ENCODE measurements at places on chromosomes 13 and 19.

DNA sequence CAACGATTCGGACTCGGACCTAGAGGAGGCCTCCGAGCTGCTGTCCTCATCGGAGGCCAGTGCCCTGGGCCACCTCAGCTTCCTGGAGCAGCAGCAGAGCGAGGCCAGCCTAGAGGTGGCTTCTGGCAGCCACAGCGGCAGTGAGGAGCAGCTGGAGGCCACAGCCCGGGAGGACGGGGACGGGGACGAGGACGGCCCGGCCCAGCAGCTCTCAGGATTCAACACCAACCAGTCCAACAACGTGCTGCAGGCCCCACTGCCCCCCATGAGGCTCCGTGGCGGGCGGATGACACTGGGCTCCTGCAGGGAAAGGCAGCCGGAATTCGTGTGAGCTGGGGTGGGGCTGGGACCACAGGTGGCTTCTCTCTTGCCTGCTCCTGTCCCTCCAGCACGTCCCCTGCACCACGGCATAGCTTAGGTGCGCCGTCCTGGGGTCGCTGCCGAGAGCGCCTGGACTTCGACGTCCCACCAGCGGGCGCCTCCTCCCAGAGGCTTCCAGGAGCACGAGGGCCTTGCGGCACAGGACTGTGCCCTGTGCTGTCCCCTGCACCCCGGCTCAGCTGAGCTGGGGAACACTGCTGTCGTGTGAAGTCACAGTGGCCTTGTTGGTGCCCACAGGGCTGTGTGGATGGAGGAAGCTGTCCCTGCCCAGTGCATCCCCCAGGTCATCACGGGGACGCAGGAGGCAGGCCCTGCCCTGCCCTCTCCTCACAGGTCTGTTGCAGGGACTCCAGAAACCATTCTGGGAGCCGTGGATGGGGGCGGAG is 9.3 kb downstream of the POLR2E start:
- DNase-seq = no peak

DNA sequence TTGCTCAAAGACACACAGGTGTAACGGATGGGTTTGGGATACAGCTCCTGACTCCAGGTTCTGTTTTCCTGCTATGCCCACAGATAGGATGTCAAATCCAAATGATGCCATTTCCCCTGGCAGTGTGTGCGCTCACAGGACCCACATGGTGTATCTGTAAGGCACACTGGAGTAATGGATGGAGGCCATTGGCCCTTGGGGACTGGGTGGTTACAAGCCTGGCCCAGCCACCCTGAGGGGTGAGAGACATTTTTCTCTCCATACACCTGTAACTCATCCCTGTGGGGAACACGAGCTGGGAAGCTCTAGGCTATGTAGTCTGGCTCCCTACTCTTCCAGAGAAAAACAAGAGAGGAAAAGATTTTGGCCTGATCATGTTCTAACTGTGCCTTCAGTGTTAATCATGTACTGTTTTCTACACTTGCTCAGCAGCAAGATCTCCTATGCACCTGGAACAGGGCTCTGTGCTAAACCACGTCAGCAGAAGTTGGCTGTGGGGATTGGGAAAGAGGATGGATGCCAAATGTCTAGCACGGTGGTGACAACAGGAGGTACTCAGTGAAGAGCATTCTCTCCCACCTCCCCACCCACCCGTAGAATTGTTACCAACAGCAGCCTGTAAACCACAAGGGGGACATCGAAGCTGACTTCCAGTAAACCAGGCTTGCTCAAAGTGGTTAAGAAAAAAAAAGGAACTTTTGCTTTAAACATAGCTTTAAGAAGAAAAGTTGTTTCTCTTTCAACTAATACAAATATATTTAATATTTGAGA is 237.0 kb downstream of the LACC1 start:
- DNase-seq = peak; percentile 47

GRCh38 chr19:35764432-35765315 is 6.7 kb downstream of the PROSER3 start:
- no peak for DNase-seq

DNA sequence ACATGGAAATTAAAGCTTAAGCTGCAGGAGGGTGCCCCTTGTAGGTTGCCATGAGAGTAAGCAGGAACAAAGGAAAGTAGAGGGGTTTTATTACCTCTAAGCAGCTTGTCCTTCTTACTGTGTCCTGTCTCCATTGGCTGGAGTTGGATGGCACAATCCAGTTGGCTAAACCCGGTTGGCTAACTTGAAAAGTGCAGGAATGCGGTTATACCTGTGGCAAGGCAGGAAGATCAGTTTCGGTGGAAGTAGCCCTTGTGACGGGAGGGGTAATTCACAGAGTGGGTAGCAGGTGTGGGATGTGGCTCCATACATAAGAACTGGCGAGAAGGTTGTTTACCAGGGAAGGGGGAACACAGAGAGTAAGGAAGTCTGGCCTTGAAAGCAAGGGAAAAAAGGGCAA is 3.2 kb downstream of the ZNF726 start:
- no peak for DNase-seq

DNA sequence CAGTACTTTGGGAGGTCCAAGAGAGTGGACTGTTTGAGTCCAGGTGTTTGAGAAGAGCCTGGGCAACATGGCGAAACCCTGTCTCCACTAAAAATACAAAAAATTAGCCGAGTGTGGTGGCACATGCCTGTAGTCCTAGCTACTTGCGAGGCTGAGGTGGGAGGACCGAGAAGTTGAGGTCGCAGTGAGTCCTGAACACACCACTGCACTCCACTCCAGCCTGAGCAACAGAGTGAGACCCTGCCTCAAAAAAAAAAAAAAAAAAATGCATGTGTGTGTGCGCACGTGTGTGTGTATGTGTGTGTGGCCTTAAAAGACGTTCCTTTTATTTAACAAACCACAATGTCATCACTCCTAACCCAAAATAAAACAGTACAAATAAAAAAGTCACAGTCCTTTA is 62.6 kb downstream of the MAP4K1 start:
- no peak for DNase-seq

DNA sequence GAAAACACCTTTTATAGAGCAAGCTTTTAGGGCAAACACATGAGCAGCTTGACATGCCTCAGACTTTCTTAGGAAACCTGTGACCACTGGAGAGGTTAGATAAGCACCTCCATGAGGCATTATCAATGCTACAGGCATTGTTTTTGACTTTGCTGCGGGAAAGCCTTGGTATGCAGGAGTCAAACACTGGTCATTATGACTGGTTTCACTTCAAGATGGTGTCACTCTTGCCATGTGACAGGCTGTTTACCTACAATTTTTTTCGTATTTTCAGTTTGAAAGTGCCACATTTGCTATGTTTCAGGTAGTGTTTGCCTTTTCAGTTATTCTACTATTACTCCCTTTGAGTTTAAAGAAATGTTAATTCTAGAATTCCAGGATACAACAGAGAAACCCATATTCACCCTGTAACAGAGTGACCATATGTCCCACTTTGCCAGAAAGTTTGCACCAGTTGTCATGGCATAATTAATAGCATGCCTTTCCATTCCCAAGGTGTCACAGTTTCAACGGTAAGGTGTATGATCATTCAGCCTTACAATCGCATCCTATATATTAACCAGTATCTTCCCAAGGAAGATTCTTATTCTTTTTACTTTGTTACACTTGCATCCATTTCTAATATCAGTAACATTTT is 33.0 kb downstream of the USP12 start:
- DNase-seq = no peak

- DNase-seq = no peak
Measured at GRCh38 chr13:43126420-43126819, 103.0 kb downstream of the DNAJC15 start.

GRCh38 chr13:66036636-66037035 is 1193.5 kb downstream of the PCDH9 start:
- DNase-seq = no peak

DNA sequence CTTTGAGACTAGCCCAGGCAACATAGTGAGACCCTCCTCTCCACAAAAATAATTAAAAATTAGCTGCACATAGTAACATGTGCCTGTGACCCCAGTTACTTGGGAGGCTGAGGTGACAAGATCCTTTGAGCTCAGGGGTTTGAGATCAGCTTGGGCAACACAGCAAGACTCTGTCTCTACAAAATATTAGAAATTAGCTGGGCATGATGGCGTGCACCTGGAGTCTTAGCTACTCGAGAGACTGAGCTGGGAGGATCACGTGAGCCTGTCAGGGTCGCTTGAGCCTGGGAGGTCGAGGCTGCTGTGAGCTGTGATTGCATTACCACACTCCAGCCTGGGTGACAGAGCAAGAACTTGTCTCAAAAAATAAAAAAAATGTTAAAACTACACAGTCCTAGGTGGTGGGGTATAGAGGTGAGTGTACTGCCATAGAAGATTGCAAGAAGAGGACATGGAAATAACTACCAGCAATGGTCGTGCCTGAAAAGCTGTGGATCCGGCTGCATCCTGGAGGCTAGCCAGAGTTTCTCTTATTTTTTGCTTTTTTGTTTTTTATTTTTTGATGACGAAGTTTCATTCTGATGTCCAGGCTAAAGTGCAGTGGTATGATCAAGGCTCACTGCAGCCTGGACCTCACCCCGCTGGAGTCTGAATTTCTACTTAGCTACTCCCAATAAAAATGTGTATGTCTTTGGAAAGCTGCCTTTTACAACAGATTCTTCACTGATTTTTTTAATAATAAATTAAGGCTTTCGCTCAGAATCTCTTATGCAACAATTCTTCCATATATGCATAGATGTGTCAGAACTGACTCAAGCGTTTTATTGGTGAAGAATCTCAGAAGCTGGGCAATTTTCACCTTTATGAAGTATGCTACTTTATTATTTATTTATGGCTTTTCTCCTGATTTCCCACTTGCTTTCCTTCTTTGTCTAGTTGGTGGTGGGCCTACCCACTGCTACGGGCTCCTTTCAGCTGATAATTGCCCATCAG is 393.8 kb downstream of the TSHZ3 start:
- no peak for DNase-seq

DNA sequence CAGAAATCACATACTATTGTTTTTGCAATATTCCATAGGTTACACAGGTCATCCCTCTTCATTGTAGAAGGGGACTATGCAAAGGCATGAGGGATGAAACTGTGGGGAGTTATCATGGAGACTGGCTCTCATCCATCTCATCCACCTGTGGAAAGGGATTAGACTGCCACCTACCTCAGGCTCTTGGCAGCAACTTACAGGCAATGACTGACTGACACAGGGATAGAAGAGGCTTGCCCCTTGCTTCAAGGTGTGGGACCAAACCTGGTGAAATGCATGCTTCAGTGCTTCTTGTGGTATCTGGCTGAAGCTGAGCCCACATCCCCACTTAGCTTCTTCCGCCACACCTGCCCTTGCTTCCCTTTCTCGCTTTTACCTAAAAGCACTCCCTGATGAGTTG is 341.3 kb downstream of the GPC5 start:
- DNase-seq = no peak

GRCh38 chr13:51588406-51588949 is 4.2 kb downstream of the WDFY2 start:
- DNase-seq = no peak

DNA sequence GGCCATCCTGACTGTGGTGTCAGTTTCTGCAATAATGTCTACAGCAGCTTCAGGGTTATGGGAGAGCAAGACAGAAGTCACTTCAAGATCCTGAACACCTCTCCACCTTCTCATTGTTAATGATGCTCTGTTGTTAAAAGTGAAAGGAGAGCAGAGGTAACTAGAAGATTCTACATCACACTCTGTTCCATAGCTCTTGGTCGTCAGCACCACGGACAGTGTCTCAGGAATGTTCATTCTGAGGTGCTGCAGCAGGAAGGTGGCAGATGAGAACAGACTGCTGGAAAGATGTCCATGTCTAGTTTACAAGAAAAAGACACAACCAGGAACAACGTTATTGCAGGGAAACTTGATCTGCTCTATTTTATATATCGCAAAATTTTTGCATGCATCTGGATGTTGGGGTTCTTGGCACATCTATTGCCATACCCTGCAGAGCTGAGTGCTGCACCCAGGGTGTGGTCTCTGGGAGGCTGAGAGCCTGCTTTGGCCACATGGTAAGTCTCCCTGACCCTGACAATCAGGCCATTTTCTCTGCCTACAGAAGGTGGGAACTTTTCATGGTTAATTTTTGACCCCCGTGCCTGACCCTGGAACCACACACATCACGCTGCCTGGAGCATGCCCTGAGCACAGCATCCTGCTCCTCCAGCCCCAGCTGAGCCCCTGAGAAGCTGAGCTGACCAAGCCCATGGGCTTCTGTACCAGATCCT is 12.7 kb downstream of the CEACAM21 start:
- DNase-seq = no peak

GRCh38 chr13:50406831-50407230 is 391.6 kb downstream of the KCNRG start:
- DNase-seq = no peak

GRCh38 chr19:47540748-47541147 is 25.9 kb upstream of the NAPA start:
- peak; percentile 20 for DNase-seq

DNA sequence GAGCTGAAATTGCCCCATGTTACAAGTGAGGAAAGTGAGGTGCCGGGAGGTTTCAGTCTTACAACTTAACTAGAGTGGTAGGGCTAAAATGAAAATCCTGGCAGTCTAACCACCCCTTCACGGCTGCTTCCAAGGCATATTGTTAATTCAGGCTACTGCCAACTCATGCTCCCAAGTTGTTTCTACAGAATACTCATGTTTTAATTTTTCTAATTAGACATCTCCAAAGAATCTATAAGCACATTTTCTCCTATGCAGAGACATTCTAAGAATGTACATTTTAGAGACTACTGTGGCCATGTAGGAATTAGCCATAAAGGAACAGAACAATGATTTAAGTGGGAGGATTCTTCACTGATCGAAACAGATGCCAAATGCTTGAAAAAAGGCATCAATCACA is 7.0 kb upstream of the TSC22D1 start:
- DNase-seq = no peak

Data from CD4-positive, alpha-beta T cell treated with Interleukin-21 for 1 hour (primary cell).